ENCODE measurements at places on chromosomes 3 and 15.

- DNase-seq, result no peak
Measured at GRCh38 chr15:101142711-101143110, 109.1 kb downstream of the CHSY1 start.

DNA sequence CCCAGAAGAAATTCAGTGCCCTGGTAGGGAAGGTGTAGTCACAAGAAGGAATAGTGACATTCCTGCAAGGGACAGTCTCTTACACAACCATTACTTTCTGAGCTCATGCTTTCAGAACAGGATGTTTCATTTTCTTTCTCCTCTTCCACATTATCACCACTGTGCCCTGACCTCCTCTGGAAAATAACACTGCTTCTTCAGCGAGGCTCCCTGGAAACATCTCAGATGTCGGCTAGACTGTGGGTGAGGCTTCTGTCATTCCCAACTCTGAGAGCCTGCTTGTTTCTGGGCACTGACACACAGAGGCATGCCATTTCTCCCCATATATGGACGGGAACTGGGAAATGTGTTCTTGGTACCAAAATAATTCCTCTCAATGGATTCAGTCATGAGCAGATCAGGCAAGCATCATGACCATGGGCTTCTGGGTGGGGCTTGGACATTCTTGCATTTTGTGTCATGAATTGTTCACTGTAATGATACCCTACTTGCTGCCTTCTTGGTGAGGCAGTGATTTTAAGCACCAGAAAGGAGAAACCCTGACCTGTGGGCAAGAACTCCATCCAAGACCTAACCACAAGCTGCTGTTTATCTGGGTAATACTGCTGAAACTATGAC, 14.3 kb upstream of the TNFAIP8L3 start:
- DNase-seq, result no peak

- DNase-seq, result no peak
Measured at GRCh38 chr15:33872416-33873106, 95.7 kb upstream of the CHRM5 start.

- no peak for DNase-seq
Measured at GRCh38 chr15:77112838-77113504, 42.1 kb upstream of the TSPAN3 start.

DNA sequence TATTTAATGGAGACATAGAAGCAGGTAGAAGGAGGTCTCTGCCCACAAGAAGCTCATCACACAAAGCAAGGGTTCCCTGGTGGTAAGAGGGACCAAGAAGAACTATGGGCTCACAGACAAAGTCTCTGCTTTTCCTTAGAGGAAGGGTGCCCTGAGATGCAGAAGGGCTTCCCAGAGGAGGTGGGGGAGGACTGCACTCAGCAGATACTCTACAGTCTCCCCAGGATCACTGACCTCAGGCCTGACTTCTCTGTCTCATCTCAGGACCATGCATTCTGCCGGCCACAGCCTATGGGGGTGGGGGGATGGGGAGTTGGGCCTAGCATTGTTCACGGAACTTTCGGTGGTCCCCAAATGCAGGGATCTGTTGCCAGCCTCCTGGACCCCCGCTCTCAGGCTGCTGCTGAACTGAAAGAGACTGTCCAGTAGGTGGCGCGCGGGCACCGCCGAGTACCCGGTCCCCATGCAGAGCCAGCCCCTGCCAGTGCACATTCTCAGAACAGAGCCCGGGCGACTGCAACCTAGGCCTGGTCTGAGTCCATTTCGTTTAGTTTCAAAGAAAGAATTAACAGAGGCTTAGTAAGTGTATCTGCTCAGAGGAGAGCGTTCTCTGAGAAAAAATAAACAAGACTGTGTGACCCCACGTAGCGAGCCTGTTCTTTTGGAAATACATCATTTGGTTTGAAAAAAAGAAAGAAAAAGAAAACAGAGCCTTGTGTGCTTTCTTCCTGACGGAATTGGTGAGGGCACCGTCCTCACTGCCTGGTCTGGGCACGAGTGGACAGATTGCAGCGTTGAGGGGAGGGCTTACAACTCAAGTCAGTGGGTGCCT, 74.1 kb downstream of the LRTM1 start:
- DNase-seq, result peak; percentile 70

GRCh38 chr15:85312929-85313331, 67.5 kb upstream of the AKAP13 start:
- no peak for DNase-seq

- no peak for DNase-seq
Measured at GRCh38 chr3:186965141-186965879, 35.0 kb downstream of the ST6GAL1 start.

- DNase-seq, result no peak
Measured at GRCh38 chr15:93942269-93942694, 289.1 kb upstream of the MCTP2 start.

- no peak for DNase-seq
Measured at GRCh38 chr3:112857526-112857925, 10.9 kb upstream of the CD200R1L start.

DNA sequence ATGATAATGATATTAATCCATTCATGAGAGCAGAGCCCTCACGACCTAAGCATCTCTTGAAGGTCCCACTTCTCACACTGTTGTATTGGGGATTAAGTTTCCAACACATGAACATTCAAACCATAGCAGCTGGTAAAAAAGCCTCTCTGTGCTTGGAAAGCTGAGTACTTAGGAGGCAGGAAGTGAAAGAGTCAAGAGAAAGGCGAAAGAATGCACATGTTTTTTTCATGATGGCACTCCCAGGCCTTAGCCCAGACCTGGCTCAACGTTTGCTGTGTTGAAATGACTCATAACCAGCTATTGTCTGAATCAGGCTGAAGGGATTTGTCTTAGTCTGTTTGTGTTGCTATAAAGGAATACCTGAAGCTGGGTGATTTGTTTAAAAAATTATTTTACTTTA, 84.4 kb upstream of the RGMA start:
- no peak for DNase-seq

DNA sequence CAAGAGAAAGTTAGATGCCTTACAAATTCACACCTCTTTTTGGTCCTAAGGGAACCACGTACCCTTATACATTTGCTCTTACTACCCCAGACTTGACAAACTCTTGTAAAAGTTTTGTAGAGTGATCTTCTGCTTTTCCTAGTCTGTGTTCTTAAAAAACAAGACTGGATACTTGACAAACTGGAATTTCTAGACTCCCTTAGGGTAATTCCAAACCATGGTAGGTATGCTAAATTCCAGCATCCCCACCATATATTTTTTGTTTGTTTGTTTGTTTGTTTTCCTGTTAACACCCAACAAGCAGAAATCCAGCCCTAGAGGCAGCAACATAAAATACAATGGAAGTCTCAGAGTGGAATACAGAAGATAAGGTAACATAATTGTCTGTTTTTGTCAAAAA, 280.7 kb upstream of the NR2F2 start:
- DNase-seq, result no peak

- DNase-seq, result no peak
Measured at GRCh38 chr15:64665179-64665578, 110.2 kb downstream of the RBPMS2 start.

- DNase-seq, result no peak
Measured at GRCh38 chr3:42526616-42527367, 24.3 kb downstream of the VIPR1 start.

GRCh38 chr15:79186616-79187015, 95.9 kb upstream of the ANKRD34C start:
- DNase-seq, result no peak

DNA sequence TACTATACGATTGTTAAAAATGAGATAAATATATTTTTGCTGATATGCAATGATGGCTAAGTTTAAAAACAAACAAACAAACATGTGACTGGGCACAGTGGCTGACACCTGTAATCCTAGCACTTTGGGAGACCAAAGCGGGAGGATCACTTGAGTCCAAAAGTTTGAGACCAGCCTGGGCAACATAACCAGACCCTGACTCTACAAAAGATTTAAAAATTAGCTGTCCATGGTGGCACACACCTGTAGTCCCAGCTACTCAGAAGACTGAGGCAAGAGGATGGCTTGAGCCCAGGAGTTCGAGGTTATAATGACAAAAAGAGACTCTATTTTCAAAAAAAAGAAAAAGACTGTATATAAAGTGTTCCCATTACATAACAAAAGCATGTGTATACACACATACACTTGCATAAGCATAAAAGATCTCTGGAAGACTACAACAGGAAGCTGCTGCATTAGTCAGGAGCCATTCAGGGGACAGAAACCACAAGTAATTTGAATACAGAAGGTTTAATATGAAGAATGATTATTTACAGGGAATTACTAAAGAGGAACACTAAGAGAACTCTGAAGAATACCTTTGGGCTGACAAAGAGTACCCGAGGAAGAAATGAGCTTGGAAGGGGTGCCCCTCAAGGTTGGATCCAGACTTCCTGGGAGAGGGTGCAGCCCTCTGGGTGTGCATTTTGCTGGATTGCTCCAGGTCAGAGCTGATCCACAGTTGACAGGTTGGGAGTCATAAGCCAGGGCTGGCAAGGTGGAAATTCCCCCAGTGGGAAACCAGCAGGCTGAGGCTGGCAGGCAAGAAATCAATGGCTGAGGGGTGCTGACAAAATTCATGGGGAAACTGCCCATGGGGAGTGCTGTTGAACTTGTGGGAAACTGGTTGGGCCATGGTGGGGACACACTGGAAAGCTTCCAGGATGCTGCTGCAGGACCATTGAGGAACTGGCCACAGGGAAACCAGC, 9.3 kb upstream of the TM4SF18 start:
- DNase-seq, result no peak

- no peak for DNase-seq
Measured at GRCh38 chr3:131072099-131072559, 45.5 kb downstream of the NEK11 start.

- DNase-seq, result peak; percentile 95
Measured at GRCh38 chr3:49276475-49277382, at the start of gene C3orf62. Gene C3orf62, minus strand, starts transcription at chr3:49277232. Its CDS starts 360 bp downstream, at chr3:49276872.

DNA sequence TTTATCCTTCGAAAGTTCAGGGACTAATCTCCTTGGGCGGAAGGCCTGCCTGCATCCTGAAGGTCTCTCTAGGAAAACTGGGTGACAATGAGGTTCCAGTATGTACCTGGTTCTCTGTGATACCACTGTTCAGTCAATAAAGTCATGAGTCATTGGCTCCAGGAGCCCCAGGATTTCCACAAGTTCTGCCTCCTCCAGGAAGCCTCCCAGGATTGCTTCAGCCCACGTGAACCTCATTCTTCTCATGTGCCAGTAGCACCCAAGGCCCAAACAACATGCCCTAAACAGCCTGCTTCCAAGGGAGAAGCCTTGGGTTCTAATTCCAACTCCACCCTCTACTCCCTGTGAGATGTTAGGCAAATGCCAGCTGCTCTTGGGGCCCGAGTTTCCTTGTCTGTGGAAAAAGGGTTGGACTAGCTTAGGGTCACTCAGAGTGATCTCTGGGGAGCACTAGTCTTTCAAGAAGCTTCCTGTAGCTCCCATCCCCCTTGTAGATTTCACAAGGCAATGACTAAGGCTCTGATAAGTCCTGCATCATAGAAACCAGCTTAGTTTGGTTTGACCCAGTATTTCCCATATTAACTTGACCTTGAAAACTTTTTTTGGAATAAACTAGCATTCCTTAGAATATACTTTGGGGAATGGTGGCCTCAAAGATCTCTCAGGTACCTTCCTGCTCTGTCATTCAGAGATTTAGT, 118.3 kb upstream of the ATP2B2 start:
- DNase-seq, result no peak

DNA sequence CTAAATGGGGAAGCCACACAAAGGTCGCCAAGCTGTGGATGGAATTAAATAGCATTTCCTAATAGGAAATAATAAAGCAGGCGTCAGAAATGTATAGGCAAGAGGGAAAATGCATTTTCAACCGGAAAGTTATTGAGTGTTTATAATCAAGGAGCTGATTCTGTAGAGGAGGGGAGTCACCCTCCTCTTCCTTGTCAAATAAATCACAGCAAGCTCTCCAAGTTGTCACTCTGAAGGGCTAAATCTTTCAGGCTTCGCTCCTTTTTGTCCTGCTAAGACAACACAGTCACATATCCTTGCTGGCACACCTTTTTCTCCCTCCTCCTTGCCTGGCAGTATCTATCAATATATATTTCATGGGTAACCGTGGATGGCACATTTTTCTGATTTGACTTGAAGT, 338.4 kb downstream of the SATB1 start:
- DNase-seq, result no peak

DNA sequence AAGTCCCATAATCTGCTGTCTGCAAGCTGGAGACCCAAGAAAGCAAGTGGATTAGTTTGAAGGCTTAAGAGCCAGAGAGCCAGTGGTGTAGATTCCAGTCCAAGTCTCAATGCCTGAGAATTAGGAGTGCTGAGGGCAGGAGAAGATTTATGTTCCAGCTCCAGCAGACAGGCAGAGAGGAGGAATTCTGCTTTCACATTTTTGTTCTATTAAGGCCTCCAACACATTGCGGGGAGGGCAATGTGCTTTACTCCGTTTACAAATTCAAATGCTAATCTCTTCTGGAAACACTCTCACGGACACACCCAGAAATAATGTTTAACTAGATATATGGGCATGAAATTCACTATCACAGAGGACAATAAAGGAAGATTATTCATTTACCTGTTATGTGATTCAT, 54.0 kb downstream of the DPH6 start:
- no peak for DNase-seq

DNA sequence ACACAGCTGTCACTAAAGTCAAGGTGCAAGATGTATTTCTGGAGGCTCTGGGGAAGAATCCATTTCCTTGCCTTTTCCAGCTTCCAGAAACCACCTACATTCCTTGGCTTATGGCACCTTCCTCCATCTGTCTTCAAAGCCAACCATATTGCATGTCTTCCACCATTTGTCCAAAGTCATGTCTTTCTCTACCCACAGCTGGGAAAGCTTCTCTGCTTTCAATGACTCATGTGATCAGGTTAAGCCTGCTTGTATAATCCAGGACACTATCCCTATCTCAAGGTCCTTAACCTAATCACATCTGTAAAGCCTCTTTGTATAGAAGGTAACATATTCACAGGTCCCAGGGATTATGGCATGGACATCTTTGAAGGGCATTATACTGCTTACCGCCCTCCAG, 14.2 kb downstream of the ARHGAP31 start:
- DNase-seq, result no peak

DNA sequence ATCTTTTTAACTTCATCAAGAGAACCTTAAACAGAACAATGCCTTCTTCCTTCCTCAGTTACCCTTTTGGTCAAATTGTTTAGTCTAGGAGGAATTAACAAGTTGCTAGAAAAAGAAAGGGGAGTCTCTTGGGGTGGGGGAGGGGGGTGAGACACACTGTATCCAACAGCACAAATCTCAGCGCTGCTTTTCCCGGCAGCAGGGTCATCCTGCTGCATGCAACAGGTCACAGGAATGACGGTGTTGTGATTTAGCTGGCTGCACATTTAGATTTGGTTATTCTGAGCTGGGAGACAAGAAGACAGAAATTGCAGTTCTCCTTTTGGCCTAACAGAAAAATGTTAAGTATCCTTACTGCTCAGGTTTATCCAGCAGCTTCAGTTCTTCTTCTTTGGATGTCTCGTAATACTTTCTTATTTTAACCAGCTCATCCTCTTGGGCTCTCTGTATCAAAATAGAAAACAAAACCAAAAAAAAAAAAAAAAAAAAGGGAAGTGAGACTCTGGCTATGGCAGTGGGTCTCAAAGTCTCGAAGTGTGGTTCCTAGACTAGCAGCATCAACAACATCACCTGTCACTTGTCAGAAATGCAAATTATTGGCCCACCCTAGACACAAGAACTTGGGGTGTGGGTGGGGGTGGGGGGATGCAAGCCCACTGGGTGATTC, 190.5 kb downstream of the GREM1 start:
- no peak for DNase-seq

All from left ventricle myocardium inferior (tissue), 1 donor.